CD4-positive, alpha-beta T cell treated with Interleukin-2 at 100 ng/mL for 4 hours (primary cell): ENCODE measurements at places on chromosomes 7 and 10.
A peak's percentile ranks its signal among the peaks of the same experiment; 100 is the strongest.

- DNase-seq: no peak
These were observed 789.8 kb downstream of the PHTF2 start for GRCh38 chr7:78588393-78588792.

- peak; percentile 79 for DNase-seq
These were observed 29.7 kb downstream of the STN1 start for GRCh38 chr10:103888113-103888841.

DNA sequence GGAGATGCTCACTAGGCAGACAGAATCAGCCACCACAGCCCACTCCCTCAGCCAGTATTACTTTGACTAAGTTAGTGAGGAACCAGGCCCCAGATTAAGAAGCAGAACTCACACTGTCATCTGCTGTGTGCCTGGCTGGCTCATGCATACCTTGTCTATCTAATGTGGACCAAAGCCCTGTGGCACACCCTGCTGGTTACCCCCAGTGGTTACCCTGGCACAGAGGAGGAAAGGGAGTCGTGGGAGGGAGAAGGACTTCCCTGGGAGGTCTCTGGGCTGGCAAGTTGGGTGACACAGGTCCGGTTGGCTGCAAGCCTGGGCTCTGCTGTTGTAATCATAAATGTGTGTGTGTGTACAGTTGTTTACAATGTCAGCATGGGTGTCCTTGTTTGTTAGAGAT is 7.5 kb upstream of the SH2D4B start:
- peak; percentile 48 for DNase-seq

DNA sequence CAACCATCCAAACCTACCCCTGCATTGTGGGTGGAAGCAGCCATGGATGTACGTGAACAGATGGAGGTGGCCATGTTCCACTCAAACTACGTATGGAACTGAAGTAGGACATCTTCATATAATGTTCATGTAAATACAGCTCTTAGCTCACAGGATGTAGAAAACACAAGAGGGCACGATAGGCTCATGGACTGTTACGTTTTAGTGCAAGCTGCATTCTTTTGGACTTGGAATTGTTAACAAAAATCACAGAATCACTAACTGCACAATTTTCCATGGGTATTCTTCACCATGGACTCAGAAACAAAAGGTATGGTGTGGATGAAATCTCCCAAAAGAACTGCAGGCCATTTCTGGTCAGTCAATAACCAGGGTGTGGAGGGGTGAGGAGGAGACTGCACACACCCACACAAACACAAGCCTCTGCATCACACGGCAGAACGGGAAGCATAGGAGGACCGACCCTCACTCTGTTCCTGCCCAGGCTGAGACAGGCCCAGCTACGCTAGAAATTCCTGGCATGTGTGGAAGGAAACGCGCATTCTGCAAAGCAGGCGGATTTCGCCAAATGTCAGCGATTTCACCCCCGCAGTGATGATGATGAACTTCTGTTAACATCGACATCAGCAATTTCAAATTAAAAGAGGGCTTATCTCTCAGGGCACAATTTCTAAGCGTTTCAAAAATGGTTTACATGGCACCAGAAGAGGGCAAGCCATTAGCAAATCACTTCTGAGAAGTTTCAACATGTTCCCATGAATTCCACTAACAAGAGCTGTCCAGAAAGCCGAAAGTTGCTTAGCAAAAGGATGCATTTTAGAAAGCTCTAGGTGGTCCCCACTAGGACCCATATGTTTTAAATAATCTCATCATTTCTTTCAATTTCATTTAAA is 149.0 kb downstream of the TNS3 start:
- no peak for DNase-seq

DNA sequence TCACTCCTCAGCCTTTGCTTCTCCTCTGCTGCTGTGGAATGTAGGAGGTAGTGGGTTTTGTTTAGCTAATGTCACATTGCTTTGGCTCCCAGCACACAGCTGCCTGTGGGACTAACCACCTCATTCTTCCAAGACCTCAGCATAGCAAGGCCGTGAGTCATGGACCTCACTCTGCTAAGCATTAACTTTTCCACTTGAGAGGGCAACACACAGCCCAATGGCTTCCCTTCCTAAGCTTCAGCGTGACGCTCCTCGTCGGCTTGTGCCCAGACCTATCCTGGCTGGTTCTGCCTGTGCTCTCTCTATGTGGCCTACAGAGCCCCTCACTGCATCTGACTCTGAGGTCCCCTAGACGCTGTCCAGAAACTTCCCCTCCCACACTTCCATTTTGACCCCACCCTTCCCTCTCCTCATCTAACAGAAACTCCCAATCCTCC is 23.3 kb downstream of the MYOF start:
- DNase-seq: no peak

- no peak for DNase-seq
These were observed 3.6 kb downstream of the EMX2 start for GRCh38 chr10:117546020-117546580.

DNA sequence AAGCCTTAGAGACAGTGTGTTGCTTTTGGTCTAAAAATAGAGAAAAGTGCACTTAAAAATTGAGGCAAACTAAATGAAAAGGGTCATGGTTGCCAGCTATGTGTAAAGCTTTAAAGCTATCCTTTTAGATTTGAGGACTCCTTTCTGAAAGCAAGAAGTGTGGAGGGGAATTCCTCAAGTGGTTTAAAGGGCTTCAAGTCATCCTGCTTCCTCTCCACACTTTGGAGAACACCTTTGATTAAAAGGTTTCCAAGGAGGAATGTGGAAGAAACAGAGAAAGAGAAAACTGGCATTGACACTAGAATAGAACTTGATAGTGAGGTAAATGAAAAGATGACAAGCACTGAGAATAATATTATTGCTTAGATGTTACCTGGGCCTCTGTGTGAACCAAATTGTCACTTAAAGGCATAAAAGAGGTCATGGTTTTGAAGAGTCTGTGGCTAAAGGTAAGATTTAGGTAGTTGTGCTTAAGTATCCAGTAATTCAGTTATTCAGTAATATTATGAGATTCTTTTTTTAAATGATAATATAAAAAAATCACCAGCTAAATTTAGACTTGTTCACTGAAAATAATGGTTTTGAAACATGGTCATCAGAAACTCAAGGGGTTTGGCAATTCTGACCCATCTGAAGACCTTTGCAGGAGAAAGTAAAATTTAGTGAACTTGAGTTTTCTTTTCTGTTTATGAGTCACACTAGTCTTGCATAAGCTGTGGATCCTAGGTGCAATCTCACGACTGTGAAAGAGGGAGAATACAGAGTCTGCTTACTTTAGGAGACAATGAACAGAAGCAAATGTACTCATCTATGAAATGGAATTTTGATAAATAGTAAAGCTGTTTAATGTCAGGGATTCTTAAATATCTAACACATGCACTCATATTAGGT is 466.0 kb downstream of the KIF20B start:
- no peak for DNase-seq

GRCh38 chr10:13483073-13483472 is 45.7 kb downstream of the BEND7 start:
- DNase-seq: no peak

DNA sequence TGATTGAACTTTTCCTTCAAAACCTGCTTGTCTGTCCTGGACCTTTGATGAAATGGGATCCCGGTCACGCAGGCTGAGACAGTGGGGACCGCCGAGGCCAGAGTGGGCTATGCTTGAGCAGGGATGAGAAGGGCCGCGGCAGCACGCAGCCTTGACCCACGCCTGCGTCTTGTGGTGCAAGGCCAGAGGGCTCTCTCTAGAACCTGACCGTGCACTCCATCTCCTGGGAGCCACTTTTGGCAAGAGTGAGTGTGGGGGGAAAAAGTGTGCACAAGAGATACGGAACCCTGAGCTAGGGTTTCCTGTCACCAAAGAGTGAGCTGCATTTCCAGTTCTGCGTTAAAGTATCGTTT is 42.4 kb downstream of the WIPI2 start:
- DNase-seq: no peak

- no peak for DNase-seq
These were observed 135.9 kb downstream of the ADARB2 start for GRCh38 chr10:1601406-1601805.

DNA sequence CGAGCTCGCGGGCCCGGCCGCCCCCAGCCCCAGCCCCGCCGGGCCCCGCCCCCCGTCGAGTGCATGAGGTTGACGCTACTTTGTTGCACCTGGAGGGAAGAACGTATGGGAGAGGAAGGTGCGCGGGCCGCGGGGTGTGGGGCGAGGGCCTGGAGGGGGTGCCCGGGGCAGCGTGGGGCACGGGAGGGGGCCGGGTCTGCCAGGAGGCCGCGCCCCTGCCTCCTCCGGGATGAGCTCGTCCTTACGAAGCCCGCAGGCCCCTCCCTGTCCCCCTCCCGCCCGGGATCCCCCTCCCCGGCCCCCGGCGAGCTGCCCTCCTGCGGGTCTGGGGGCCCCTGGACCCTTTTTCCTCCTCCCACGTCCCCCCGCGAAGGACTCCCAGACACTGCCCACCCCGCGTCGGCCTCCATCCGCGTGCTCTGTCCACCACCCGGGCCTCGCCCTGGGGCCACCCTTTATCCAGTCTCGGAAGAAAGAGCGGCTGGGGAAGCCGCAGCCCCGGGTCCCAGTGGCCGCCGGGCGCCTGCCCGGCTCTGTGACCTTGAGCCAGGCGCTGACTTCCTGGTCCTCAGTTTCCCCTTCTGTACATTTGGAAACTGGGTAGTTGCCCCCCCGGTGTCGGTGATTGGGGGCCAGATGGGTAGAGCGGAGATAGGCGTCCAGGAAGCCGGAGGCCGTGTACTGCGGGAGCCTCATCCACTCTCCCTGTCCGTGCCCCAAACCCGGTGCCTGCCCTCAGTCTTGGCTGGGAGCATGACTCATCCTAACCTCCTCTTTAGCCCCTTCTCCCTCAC is 521 bp downstream of the LIMK1 start:
- DNase-seq: peak; percentile 27

- no peak for DNase-seq
These were observed 87.6 kb upstream of the ATP6V0A4 start for GRCh38 chr7:138885383-138886147.

GRCh38 chr7:25537662-25538375 is 309.5 kb upstream of the NPVF start:
- DNase-seq: no peak

DNA sequence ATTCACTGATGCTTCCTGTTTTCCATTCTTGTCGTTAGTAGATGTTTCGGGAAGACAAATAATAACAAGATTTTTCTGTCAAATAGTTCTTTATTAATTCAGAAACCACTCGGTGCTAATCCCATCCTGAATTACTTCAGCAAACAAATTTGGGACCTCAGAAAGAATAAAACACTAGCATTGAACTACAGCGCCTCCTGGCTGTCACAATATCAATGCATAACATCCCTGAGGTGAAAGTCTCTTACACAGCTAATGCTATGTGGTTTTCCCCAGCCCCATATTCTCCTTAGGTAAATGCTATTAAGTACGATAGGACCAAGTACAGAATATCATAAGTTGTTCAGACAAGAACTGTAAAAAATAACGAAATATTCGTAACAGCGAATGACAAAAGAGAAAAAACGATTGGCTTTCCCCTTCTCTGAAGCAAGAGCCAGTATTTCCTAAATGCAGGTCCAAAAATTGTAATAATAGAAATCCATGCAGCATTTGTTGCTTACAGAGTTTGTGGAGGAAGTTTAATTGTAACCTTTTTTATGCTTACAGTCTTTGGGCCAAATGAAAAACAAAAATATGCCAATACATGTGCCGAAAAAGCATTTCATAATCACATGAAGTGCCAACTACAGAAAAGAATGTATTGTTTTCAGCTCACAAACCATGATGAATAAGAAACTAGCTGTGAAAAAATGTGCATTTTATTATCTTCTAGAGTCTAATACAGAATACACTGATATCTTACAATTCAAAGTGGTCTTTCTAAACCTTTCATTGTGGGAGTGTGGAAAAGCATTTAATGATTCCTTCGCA is 47.3 kb downstream of the MYPN start:
- peak; percentile 70 for DNase-seq

DNA sequence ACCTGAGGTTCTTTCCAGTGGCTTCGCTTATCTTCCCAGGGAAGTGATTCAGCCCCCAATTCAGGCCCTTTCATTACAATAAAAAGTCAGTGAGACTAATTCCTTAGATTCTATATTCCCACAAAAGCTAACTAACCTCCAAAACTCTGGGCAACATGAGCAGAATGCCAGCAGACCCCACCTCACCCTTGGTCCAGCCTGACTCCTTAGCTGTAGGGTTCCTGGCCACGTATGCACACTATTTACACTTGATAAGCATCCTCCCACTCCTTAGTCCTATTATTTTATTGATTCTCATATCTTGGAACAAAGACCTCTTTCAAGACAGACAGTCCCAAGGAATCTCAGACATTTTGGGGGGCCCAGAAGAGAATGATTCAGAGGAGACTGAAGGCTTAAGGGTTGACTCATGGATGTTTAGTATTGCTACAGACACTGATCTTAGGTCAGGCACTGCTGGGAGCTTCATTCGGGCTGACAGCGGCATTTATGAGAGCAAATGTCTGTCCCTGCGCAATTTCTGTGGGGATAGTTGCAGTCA is 162.6 kb upstream of the GDF10 start:
- no peak for DNase-seq

GRCh38 chr10:50360077-50360850 is 108.9 kb upstream of the ASAH2 start:
- no peak for DNase-seq

- DNase-seq: no peak
These were observed 125.8 kb upstream of the UNC5B start for GRCh38 chr10:71086439-71087080.

DNA sequence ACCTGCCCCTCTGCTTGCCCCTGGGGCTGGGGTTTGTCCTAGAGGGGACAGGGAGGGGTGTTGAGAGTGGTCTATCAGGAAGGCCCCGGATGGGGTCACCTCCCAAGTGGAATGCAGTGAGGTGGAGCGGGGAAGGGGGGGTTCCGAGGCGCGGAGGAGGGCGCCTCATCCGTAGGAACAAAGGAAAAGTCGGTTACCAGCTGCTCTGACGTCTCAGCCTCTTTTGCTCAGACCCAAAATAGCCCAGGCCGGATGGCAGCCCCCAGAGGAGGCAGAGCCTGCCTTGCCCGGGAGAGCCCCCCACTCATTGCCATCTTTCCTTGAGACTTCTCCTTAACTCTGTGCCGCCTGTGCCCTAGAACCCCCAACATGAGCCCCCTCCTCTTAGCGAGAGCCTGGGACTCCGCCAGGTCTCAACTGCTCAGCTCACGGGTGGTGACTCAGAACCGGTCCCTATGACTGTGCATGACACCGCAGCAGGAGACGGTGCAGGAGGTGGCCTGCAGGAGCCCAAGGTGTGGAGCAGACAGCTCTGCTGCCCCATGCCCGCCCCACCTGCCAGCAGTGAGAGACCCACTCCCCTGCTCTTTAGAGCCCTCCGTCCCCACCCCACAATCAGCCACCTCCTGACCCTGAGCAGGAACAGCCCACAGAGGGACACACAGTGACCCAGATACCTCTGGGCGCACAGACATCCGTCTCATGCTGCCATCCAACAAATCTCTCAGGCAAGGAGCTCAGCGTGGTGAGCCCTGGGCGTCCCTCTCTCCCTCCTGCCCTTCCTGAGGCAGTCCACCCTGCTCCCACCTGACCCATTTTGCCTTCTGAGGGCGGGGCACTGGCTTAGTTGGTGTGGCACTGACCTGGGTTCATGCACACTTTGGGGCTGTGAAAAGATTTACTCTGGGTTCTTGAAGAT is 13.1 kb downstream of the STX1A start:
- DNase-seq: no peak

DNA sequence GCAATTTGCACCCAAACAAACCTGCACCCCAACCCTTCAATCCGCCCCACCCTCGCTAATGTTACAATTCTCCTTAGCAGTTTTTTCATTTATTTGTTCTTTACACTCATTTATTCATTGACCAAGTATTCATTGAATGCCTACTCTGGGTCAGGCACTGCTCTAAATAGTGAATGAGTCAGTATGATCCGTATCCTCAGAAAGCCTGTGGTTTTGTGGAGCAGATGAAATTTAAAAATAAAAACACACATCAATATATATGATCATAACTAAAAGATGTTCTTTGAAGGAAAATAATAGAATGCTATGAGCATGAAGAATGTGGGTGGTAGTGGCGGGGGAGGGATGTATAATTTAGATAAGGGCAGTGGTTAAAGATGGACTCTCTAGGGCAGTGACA is 13.3 kb downstream of the IFIT5 start:
- no peak for DNase-seq
